ENCODE measurements at places on chromosomes 12 and 14.

GRCh38 chr14:24291446-24292117, 8.0 kb downstream of the DHRS1 start:
- no peak for DNase-seq

DNA sequence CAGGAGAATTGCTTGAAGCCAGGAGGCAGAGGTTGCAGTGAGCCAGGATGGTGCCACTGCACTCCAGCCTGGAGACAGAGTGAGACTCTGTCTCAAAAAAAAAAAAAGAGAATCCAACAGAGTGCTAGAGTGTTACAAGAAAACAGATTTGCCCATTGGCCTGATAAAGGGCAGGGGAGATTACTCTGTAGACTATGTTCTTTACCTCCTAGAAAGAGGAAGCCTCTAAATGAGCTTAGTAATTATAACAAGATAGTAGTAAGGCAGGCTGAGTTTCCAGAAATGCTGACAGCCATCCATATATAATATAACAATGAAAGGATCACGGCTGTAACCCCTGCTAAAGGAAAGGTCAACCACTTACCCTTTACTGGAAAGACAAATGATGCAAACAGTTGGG, 24.4 kb downstream of the AK7 start:
- no peak for DNase-seq

DNA sequence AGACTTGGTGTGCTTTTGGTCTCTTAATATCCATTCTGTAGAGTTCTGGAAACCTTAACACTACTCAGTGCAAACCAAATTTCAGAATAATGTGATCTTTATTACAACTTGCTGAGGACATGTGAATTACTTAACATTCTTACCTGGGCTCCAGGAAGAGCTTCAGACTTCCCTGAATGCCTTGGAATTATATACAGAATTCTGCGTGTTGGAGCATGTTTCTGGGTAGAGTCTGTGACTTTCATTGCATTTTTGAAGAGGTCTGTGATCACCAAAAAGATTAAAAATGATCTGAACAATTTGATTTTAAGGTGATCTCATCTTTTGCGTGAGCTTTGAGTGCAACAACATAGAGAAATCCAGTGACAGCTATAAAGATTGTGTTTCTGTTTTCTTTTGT, 35.4 kb downstream of the ZDHHC17 start:
- DNase-seq, result no peak

DNA sequence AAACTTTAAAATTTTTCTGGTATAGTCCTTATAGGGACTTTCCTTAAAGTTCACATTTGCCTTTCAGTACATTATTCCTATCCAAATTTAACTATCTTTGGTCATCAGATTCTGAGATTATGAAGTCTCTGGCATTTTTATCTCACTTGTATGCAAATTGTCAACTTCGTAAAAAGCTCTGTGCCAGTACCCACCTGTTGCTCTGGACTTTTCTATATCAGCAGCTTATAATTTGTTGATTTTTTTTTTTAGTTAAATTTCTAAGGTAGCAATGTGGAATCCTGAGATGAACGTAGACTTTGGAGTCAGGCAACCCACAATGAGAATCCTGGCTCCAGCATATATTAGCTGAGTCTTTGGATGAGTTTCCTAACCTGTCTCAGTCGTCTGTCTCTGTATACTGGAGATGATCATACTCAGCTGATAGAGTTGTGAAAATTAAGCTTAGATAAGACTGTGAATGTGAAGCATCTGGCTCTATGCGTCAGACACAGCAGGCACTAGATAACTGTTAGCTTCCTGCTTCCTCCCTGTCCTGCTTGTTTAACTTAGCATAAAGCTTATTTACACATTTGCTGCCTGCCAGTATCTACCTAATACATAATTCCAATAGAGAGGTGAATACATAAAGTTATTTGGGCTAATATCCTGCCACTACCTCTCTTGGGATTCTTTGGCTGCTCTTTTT, 59.8 kb downstream of the MARK3 start:
- no peak for DNase-seq

GRCh38 chr12:95201056-95201670, 16.1 kb downstream of the FGD6 start:
- no peak for DNase-seq

Data from naive B cell (primary cell).